ENCODE measurements at places on chromosomes 6 and 20.

DNA sequence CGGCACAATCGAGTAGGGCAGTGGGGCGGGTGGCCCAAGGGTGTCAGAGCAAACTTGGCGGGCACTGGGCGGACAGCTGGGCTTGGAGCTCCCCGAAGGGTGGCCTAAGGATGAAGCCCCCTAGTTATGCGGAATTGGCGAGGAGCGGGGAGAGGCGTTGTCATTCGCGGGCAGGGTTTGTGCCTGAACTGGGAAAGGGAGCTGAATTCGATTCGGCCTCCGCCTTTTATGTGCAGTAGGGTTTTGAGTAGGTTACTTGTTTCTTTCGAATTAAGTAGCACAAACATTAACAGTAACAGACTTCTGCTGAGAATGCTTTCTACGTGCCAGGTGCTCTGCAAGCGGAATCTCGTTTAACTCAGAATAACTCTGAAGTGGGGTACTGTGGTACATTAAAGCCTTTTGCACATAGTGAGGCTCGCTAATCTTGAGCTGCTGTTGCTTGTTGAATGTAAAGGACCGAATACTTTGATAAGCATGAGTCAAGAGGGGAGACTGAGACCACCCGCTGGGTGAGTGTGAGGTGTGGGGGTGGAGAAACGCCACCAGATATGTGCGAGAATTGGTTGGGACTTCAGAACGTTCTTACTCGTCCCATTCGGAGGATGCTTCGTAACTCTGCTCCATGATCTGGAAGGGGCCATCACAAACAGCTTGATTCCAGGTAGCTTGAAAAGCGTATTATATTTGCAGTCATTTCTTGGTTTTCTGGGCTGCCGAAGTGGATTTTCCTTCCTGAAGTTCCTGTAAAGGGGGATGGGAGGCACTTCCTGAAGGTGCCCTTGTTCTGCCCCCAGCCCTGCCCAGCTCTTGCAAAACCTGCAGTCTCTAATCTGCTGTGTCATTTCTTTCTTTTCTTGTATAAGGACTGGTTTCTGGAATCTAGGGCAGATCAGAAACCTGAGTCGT, 833 bp downstream of the RAB5IF start:
- DNase-seq = no peak

- DNase-seq = no peak
These were observed 18.0 kb downstream of the BAG2 start for GRCh38 chr6:57190140-57190539.

GRCh38 chr6:151131324-151132007, 108.3 kb upstream of the AKAP12 start:
- DNase-seq = no peak

GRCh38 chr6:167143041-167143440, 14.7 kb downstream of the GPR31 start:
- no peak for DNase-seq

DNA sequence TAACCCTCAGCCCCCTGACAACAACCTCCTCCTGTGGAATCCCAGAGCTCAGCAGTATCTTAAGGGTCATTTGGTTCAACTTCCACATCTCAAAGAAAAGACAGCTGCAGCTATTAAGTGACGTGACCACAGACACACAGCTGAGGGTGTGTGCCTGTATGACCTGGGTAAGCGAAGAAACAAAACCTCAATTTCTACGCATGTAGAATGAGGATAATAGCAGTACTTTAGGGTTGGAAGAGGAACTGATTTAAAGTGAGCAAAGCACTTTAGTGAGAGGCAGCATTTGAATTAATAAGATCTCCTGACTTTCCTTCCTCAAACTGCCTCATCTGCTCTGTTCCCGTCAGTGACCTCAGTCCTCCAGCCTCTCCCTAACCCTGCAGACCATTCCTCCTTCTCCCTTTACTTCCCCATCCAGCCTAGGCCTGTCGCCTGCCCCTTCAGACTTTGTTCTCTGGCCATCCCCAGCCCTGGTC, 6.8 kb upstream of the ARMC2 start:
- DNase-seq = no peak

DNA sequence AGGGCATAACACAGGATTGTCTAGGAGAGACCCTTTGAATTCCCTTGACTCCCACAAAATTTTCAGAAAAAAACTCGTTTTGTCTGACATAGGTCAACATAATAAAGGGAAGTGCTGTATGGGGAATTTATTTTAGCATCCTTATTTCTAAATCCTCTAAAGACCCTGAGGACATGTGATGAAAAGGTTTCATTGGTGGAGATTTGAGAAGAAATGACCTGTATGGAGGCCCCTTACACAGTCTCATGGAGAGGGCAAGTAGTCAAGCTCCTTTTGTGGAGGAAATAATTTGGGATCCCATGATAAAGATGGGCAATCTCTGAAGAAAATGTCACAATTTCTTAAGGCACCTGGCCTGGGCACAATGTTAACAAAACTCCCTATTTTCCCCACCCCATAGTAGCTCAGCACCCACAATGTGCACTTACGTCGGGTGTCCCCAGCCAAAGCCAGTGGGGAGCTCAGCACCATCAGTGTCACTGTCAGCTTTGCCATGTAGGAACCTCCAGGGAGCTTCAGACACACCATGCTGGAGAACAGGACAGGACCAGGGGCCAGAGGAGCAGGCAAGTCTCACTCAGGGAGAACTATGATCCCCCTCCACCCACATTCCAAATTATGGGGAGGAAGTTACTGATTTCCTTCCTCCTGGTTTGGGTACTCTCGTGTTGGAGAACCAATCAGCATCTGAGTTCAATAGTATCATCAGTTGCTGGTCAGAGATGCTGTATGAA, at the start of gene HLA-DRB5:
Gene HLA-DRB5 (minus strand): TSS at position 591 of the 734 bp plus-strand sequence. CDS start 63 bp downstream, at position 528.
- no peak for DNase-seq

- DNase-seq = no peak
These were observed 61.4 kb downstream of the TXLNB start for GRCh38 chr6:139230391-139230840.

DNA sequence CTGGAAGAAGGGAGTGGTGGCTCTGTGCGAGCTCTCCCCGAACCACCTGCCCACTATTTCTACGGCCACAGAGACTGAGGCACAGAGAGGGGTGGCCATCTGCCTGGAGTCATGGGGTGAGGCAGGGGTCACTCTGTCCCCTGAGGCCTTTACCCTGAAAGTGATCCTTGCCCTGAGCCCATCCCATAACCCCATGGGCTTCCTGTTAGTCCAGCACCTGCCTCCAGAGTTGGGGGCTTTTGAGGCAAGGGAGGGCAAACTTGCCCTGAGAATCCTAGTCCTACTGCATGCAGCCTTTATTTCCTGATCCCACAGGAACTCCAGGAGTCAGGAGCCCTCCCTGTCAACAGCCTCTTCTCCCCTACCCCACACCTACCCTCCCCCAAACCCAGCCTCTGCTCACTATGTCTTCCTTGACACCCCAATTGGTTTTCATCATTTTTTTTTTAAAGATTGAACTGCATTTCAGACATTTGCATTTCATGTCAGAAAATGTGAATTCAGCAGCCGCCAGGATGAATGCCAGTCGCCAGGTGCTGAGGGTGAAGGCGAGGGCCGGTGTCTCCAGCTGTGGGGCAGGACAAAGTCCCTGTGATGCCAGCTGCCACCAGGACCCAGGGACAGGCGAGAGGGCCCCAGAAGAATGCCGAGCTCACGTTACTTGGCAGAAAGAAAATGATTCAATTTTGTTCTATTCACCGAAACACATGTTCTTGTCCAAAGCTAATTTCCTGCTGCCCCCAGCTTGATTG, 47.6 kb upstream of the NNAT start:
- DNase-seq = no peak

- no peak for DNase-seq
These were observed 609.8 kb downstream of the RFPL4B start for GRCh38 chr6:112956696-112957535.

GRCh38 chr6:82176616-82177015, 70.9 kb downstream of the IBTK start:
- DNase-seq = no peak

DNA sequence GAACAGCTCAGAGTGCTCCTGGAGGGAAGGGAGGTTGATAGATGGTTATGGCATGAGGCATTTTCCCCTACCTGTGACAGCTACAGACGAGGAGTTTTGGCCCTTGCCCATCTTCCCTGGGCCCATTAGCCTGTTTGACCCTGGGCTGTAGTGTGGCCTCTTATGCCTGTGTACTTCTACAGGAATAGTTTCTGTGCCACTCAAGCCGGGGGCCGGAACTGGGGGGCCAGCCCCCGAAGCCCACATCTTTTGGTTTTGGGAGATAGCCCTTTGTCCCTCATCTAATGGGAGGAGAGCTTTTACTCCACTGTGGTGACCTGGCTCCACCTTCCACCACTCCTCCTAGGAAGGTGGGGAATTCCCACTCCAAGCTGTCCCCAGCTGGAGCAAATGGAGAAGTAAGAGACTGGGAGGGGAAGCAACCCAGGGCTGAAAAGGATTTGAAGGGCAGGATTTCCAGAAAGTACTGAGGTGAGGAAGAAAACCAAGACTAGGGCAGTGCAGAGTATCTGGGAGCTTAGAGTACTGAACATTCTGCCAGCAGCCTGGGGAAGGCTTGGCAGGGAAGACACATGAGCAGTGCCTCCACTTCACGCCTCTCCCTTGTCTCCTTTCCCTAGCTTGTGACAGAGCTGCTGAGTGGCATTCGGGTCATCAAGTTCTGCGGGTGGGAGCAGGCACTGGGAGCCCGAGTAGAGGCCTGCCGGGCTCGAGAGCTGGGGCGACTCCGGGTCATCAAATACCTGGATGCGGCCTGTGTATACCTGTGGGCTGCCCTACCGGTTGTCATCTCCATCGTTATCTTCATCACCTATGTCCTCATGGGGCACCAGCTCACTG, 6.9 kb downstream of the ABCC10 start:
- no peak for DNase-seq

- no peak for DNase-seq
These were observed 606 bp upstream of the ULBP1 start for GRCh38 chr6:149963212-149963461.

DNA sequence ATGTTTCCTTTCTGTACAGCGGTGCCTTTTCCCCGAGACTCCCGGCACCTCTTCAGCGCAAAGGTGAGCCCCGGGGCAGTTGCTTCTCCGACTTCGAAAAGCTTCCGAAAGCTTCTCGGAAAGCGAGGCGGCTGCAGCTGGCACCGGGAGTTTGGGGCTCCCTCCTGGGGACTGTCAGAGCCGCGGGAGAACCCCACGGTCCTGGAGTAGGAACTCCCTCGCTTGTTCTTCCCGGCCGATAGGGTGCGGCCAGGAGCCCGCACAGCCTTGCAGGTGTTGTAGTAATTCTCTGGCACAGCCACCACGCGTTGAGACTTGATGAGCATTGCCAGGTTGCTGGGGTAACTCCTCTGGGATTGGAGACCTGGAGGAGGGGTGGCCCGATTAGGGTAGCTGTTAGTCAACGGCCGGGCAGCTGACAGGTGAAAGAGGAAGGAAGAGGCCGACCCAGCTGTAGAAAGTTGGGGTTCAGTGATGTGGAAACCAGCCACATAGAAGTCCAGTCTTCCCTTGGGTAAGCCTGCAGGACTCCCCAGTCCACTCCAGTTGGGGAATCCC, 721 bp downstream of the KDM1B start:
- peak; percentile 32 for DNase-seq

- no peak for DNase-seq
These were observed at the start of gene KIAA1755 for GRCh38 chr20:38260378-38261053. Gene KIAA1755, minus strand, starts transcription at chr20:38260735. Its CDS starts 235 bp downstream, at chr20:38260500.

DNA sequence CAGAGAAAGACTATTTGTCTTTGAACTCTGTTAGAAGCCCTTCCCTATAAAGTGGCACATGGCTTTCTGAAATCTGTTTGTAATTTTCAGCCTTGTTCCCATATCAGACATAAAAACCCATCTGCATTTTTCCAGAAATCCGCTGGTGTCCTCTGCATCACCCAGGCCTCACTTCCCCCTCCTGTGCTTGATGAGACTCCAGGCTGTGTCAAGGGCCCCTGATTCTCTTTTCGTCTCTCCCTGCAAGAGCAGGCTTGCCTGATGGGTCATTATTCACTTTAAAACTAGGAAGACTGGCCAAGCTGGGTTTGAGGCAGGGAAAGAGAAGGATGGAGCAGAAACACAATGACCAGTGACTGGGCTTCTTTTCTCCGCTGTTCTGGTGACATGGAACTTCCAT, 10.6 kb upstream of the PROKR2 start:
- no peak for DNase-seq
